Pulmonary artery endothelial cell (primary cell): ENCODE measurements at places on chromosomes 6 and 20. TPM values are rescaled to one million over a fixed set of nuclear protein-coding genes. Genes with fewer than 3 reads are reported as not detected.

DNA sequence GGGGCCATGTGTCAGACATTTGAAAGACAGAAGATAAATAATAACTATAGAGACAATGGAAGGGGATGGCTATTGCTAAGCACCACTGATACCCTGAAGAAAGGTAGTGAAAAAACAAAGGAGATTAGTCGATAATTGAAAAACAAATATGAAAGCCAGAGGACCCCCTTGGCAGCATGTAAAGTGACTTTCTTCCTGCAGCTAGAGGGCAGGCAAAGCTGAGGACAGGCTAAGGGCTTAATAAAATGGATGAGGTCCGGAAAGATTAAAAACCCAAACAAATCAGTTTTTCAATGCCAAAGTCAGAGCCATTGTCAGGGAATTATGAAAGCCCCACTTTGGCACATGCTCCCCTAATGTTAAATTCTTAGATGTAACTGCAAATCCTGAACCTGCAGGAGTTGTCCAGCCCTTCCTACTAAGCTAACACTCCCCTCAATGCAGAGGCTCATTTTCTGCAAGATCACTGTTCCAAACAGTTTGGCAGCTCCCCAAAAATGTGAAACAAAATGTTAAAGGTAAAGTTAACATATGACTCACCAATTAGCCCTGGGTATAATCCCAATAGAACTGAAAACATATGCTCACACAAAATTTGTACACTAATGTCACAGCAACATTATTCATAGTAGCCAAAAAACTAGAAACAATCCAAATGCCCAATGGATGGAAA is 1177.9 kb downstream of the GRIK2 start:
- DNase-seq = no peak

DNA sequence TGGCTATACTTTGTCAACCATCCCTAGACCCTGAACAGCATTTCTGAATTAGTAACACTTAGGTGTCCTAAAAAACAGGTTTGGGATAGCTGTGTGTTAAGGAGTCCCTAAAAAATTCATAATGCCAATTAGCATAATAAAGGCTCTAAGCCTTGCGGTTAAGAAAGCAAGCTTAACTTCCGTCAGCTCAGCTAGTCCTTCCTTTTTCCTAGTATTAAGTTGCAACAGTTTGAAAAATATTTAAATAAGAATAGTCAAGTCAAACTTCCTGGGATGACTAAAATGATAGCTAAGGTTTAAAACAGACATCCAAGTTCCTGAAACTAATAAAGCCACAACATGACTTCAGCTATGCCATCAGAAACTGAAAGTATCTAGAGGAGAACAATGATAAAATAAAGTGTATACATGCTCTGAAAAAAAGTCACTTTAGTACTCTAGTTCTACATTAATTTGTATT is 3.5 kb downstream of the AKIRIN2 start:
- no peak for DNase-seq

DNA sequence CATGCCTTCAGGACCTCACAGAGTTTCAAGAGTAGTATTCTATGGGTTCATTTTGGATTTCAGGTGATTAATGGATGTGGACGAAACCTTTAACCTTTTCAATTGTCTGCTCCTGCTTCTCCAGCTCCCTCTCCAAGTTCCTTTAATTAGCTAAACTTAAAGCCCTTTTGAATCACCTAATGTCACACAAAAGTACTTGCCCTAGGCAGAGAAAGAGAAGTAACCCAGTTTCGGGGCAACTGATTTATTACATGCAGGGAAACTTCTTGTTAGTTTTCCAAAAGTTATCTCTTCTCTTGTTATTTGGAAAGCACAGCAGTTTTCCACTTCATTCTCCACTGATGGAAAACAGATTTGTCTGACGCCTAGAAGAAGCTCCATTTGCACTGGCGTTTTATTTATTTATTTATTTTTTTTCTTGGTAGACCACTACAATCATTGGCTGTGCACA is 407.7 kb upstream of the JARID2 start:
- no peak for DNase-seq

- peak; percentile 11 for DNase-seq
These were observed 29.6 kb downstream of the PCNA start for GRCh38 chr20:5090191-5090590.

GRCh38 chr6:88077305-88077704 is 29.7 kb downstream of the SPACA1 start:
- DNase-seq = no peak

DNA sequence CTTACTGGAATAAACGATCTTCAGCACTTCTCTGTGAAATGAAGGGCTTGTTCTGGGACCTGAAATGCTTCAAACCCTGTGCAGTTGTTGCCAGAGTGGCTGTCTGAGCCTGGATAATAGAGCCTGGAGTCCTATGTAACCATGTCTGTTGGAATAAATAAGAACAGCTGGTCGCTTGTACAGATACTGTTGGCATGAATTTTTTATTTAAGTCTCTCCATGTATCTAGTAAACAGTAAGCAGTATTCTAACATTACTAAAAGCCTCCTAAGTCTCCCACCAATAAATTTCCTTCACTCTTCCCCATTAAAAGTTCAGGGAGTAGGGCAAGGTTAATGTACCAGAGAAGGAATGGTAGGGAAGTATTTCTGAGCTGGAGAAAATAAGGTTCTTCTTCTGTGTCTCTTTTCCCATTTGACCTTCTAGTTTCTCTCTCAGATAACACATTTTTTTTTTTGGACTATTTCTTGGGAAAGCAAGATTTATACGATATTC is 227.5 kb downstream of the PRL start:
- no peak for DNase-seq

DNA sequence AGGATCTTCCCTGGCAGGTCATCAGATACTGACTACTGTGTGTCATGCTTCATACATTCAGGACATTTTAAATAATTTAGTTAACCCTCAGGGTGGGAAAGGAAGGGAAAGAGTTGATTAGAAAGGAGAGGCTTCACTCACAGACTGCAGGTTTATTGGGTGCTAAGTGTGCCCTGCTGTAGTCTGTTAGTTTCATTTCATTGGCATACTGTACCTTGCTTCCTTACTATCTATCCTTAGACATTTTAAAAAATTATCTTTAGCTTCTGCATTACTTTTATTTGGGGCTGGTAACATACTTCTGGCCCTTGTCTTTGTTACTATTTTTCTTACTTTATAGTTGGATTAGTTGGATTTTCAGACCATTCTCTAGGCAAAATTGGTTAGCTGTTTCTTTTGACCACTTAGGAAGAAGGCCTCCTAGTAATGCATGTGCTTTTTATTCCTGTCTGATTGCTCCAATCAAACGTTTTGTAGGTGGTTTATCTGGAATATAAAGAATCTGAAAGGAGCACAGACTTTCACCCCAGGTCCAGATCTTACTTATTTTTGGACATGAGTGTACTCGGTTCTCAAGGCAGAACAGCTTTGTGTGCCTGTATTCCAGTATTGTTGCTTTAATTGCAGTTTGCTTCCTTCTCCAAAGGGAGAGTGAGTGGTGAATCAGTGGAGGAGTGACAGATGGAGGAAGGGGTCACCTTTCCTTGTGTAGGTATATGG is 82.7 kb upstream of the PRDM1 start:
- no peak for DNase-seq

DNA sequence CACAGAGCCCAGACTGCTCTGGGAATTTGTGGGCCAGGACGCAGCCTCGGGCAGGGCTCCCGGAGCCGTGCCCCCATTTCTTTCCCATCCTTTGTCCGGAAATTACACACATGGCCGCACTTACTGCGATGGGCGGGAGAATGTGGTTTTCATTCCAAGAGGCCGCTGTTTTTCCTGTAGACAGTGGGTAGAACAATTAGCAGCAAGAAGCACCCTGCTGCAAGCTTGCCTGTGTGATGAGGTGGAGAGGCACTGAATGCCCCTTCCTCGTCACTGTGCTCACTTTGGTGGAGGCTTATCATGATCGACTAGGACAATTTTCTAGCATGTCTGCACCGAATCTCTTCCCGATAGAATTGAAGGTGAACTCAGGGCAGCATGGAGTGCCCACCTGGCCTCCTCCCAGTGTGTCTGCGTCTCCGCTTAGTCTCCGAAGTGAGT is 102.8 kb downstream of the DACT2 start:
- DNase-seq = no peak

- DNase-seq = no peak
These were observed 243.6 kb downstream of the UST start for GRCh38 chr6:148990403-148990802.

DNA sequence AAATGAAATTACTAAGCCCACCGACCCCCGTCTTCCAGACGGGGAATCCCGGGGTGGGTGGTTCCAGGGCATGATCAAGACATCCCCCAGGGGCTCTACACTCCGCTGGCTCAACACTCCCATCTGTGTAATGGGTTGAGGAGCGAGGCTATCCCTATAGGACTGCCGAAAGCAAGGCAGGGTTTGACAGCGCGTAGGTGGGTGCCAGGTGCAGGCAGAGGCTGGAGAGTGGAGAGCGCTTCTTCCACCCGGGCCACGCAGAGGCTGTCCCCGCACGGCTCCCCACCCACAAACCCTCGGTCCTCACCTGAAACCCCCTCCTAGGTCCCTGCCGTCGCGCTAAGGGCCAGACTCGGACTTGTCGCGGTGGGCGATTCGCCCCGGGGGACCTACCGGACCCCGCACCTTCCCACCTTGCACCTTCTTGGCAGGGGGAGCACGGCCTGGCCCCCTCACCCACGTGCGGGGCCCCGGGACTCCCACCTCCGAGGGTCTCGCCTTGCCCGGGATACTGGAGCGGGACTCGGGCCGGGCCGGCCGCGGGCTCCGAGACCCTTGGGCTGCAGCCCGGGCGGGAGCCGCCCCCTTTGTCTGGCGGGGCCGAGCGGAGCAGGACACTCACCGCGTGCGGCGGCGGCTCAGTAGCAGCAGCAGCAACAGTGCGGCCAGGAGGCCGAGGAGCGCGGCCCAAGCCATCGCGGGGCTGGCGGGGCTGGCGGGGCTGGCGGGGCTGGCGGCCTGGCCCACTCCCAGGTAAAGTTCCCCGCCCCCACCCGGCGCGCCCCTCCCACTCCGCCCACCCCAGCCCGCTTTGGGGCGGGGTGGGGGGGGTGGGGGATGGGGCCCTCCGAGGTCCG is at the start of gene PTGIS:
Gene PTGIS (minus strand): TSS at position 717 of the 857 bp plus-strand sequence. CDS start 21 bp downstream, at position 696.
- DNase-seq = no peak

Gene DNAH8
- 0.04 and 0.07 TPM in 2 replicates for total RNA-seq

Gene TRIM31
- not detected in 2 replicates for total RNA-seq
